Ascending aorta (tissue), 2 donors: ENCODE measurements at places on chromosomes 4 and X. TPM values are rescaled to one million over a fixed set of nuclear protein-coding genes. Genes with fewer than 3 reads are reported as not detected.

The MAGEA2B gene
- total RNA-seq: not detected

The AVPR2 gene
- 4.8 TPM for total RNA-seq

The ITIH6 gene
- total RNA-seq: not detected

The NAP1L3 gene
- 1.5 TPM for total RNA-seq

DNA sequence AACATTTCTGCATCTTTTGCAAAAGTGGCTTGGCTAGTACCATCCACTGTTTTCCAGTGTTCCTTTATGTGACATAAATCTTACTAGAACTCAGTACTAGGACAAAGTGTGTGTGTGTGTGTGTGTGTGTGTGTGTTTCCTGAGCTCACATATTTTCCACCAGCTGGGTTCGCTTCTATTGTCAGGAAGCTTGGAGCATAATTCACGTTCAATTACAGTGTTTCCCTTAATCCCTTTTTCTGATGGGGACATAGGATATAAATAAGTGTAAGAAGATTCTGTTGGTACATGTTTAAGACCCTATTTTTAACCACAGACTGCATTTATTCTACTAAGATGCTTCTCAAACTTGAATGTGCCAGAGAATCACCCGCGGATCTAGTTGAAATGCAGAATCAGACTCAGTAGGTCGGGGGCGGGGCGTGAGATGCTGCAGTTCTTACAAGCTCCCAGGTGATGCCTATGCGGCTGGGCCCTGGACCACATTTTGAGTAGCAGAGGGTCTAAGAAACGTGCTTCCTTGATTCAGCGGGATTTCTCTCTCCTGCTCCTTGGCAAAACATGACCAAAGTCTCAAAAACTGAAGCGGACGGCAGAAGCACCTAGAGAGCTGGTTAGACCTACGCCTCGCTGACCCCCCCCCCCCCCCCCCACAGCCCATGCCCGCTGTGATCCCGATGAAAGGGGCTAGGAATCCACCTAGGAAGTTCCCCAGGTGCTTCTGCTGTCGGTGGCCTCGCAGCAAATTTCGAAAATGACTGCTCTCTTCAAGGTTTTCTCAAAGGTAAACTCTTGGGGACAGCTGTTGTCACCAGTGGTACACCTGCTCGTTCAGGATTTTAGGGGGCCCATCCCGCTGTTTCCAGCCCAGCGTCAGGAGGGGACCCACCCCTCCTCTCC is 797 bp downstream of the CD99L2 start:
- H3K4me1 ChIP-seq: no peaks in the 10 kb centered on the region
- H3K4me3 ChIP-seq: peak overlapping the region; percentile 83
- DNase-seq: no peak
- no peaks in the 10 kb centered on the region for H3K27me3 ChIP-seq

GRCh38 chrX:14738643-14739042 is 134.2 kb downstream of the FANCB start:
- H3K4me3 ChIP-seq: no peak overlapping the region
- H3K4me1 ChIP-seq: no peaks in the 10 kb centered on the region
- H3K36me3 ChIP-seq: no peaks in the 10 kb centered on the region
- no peaks in the 10 kb centered on the region for H3K27me3 ChIP-seq

DNA sequence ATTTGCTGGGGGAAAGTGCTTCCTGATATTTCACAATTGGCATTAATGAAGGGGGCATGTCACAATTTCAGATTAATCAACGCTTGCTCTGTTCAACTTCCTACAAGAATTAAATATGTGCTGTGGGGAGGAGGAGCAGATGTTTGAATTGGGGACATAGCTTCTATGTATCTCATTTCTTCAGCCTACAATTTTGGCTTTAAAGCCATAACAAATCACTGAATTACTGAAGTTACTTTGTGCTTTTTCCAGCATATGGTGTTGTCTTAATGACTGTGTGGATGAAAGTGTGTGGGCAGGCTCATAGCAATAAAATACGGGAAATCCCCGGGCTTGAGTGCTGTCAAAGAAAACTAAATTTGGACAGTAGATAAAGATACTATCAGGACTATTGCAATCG is 813 bp downstream of the TLR7 start:
- no peak overlapping the region for H3K27ac ChIP-seq
- H3K4me1 ChIP-seq: no peaks in the 10 kb centered on the region
- H3K27me3 ChIP-seq: no peaks in the 10 kb centered on the region

GRCh38 chrX:132576939-132577338 is 88.1 kb upstream of the MBNL3 start:
- no peak overlapping the region for H3K27ac ChIP-seq
- no peaks in the 10 kb centered on the region for H3K27me3 ChIP-seq
- no peaks in the 10 kb centered on the region for H3K36me3 ChIP-seq
- no peaks in the 10 kb centered on the region for H3K4me1 ChIP-seq
